ENCODE measurements at places on chromosomes 16 and 17. TPM values are rescaled to one million over a fixed set of nuclear protein-coding genes. Genes with fewer than 3 reads are reported as not detected.

- peaks cover 88% of the 10 kb centered on the region for H3K4me1 ChIP-seq
- H3K4me3 ChIP-seq: no peak overlapping the region
- peak; percentile 88 for DNase-seq
- H3K27ac ChIP-seq: peak overlapping the region; percentile 99
Measured at GRCh38 chr17:2087597-2088211, 32.8 kb downstream of the HIC1 start.

GRCh38 chr16:71915350-71915749 is 20.0 kb downstream of the IST1 start:
- H3K36me3 ChIP-seq: peaks cover 36% of the 10 kb centered on the region
- H3K4me1 ChIP-seq: no peaks in the 10 kb centered on the region
- DNase-seq: no peak
- H3K27ac ChIP-seq: no peak overlapping the region
- H3K27me3 ChIP-seq: no peaks in the 10 kb centered on the region
- H3K4me3 ChIP-seq: no peak overlapping the region

DNA sequence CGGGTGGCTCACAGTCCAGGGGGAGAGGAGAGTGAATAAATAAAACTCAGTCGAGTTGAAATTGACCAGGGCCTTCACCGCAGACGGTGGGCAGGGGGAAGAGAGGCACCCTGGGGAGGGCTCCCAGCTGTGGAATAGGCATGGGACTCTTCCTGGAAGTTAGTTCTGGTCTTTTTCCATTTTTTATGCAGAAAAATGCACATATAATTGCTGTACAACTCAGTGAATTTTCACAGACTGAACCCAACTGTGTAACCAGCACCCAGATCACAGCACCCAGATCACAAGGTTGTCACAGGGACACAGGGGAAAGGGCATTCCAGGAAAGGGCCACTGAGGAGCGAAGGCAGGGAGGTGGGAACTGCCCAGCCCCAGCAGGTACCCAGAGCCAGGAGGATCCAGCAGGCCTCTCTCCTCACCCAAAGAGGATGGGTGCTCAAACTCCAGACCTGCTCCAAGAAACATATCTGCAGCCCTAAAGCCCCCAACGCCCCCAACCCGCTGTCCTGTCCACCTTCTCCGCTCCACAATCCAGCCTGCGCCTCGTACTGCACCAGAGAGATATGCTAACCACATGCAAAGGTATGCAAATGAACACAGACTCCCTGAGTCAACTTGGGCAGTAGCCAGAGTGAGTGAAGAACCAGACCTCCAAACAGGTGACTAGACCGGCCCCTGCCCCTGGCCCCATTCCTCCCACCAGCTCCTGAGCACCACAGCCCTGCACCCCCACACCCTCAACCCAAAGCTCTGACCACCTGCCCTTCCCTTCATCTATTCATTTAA is 29.1 kb upstream of the EIF1 start:
- H3K36me3 ChIP-seq: no peaks in the 10 kb centered on the region
- no peak overlapping the region for H3K27ac ChIP-seq
- H3K27me3 ChIP-seq: no peaks in the 10 kb centered on the region

The SLC47A2 gene
- total RNA-seq: not detected

DNA sequence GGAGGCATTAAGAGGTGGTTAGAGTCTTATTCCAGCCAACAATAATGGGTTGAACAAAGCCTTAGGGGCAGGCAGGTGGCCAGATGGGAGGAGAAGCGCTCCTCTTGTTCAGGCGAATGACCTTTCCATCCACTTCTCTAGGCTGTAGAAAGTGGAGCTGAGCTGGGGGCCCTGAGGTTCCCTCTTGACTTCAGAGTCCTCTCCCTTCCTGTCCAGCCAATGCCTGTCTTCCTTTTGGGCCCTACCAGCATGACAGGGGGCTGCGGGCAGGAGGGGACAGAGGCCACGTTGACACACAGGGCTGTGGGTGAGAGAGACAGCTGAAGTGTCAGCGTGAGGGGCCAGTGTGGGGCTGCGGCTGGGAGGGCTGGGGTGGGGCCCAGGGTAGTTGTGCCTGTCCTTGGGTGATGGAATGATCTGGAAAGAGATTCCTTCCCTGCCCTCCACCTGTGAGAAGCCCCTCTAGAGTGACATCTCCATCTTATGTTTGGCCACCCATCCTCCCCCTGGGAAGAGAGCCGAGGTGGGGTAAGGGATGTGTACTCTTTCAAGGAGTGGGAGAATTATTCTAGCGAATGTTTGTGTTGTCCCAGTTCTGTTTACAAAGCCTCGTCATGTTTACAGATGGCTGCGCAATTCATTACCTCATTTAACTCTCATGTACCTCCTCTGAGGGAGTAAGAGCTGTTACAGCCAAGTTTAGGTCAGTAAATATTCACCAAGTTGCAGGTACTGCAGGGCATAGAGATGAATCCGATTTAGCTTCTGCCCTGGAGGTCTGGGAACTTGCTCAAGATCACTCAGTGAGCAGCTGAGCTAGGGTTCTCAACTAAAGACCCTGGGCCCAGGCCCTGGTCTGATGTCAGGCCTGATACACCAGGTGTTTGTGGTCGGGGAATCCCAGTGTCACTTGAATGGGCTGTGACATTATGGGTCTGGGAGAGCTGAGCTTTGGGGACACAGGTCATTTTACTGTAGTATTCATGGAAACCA is 3.3 kb downstream of the ERBB2 start:
- H3K4me3 ChIP-seq: no peak overlapping the region
- peaks cover 68% of the 10 kb centered on the region for H3K4me1 ChIP-seq
- peaks cover 22% of the 10 kb centered on the region for H3K27me3 ChIP-seq
- DNase-seq: no peak

GRCh38 chr17:81272616-81273015 is 22.5 kb downstream of the SLC38A10 start:
- peaks cover 75% of the 10 kb centered on the region for H3K36me3 ChIP-seq
- H3K27me3 ChIP-seq: no peaks in the 10 kb centered on the region
- peaks cover 6% of the 10 kb centered on the region for H3K4me1 ChIP-seq
- H3K4me3 ChIP-seq: no peak overlapping the region
- no peak overlapping the region for H3K27ac ChIP-seq
- peak; percentile 41 for DNase-seq

The PRSS21 gene
- not detected for total RNA-seq

The TIMM22 gene
- 17.8 TPM for total RNA-seq

GRCh38 chr17:65167566-65167965 is 30.4 kb downstream of the RGS9 start:
- DNase-seq: no peak
- H3K4me3 ChIP-seq: no peak overlapping the region
- H3K4me1 ChIP-seq: no peaks in the 10 kb centered on the region
- H3K36me3 ChIP-seq: no peaks in the 10 kb centered on the region
- H3K27ac ChIP-seq: no peak overlapping the region

The EMP2 gene
- 50.4 TPM for total RNA-seq

The PIK3R5 gene
- total RNA-seq: 1.1 TPM

DNA sequence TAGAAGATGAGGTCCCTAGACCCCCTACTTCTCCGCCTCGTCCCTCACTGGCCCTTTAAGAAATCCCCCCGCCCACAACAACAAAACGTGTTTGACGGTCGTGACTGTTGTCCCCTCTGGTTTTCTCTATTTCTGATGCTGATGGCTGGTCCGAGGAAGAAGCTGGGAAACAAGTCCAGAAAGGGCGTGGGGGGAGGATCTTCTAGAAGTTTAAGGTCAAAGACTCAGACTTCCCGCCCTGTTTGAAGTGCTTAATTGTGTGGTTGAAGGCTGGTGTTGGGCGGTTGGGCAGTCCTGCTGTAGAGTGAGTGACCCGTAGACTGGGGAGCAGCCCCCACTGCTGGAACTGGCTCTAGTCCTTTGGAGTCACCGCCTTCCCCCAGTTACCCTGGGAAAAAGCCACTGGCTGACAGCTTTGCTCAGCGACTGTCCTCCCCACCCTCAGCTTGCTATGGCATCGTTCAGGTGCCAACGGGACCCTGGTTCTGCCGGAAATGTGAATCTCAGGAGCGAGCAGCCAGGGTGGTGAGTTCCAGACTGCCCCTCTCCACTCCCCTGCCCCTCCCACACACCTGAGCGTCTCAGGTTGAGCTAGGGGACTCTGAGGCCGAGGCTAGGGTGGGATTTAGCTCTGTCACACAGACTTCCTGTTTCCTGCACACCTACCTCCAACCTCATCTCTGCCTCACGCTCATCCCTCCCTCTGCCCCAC is 1.6 kb downstream of the MLLT6 start:
- peak overlapping the region; percentile 63 for H3K27ac ChIP-seq
- peaks cover 80% of the 10 kb centered on the region for H3K4me1 ChIP-seq
- DNase-seq: peak; percentile 56
- H3K4me3 ChIP-seq: peak overlapping the region; percentile 52

The TTLL6 gene
- not detected for total RNA-seq

The CCDC40 gene
- 4.7 TPM for total RNA-seq

GRCh38 chr17:70872103-70872502 is 702.8 kb downstream of the KCNJ2 start:
- no peak overlapping the region for H3K27ac ChIP-seq
- no peaks in the 10 kb centered on the region for H3K36me3 ChIP-seq
- peak; percentile 77 for DNase-seq
- no peak overlapping the region for H3K4me3 ChIP-seq

GRCh38 chr17:70091696-70092095 is 16.7 kb downstream of the KCNJ16 start:
- H3K27ac ChIP-seq: no peak overlapping the region
- H3K4me1 ChIP-seq: no peaks in the 10 kb centered on the region
- no peak overlapping the region for H3K4me3 ChIP-seq
- DNase-seq: no peak
- H3K36me3 ChIP-seq: no peaks in the 10 kb centered on the region

DNA sequence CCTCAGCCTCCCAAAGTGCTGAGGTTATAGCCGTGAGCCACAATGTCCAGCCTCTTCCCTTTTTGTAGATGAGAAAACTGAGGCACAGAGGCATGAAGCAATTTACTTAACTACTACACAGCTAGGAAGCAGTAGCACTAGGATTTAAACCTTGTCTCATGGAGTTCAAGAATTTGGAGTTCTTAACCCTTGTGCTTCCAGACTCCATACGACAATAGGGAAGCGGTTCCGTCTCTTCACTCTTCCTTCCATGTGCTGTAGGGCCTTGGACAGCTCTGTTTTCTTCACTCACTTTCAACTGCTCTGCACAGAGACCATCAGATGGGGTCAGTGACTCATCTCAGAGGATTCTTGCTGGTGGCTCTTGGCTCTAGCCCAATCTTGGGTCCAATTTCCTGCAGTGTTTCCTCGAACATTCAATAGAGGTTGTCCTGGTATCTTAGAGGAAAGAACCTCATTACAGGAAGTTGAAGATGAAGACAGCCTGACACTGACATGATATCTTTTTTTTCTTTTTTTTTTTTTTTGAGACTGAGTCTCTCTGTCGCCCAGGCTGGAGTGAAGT is 19.3 kb downstream of the ITGAL start:
- no peak overlapping the region for H3K27ac ChIP-seq
- no peaks in the 10 kb centered on the region for H3K36me3 ChIP-seq
- no peaks in the 10 kb centered on the region for H3K4me1 ChIP-seq

The SMG6 gene
- 16.1 TPM for total RNA-seq

DNA sequence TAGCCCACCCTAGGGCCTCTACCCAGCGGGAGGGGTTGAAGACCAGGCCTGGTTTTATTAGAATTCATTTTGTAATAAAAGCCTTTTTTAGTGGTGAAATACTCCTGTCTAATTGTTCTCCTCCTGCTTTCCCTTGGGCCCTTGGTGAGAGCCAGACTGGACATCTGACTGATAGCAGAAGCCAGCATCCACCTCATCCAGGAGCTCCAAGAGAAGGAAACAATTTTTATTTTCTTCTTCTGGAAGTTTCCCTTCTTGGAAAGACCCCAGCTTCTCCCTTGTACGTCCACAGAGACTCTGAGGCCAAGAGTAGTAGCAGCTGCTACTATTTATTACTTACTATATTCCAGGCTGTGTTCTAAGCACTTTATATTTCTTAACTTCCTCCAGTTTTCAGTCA is 4.0 kb upstream of the PHKG2 start:
- no peaks in the 10 kb centered on the region for H3K27me3 ChIP-seq
- H3K36me3 ChIP-seq: peaks cover 40% of the 10 kb centered on the region
- H3K4me1 ChIP-seq: peaks cover 13% of the 10 kb centered on the region
- no peak overlapping the region for H3K4me3 ChIP-seq
